ENCODE measurements at places on chromosomes 6 and 20.

- DNase-seq = peak; percentile 73
Observed at GRCh38 chr20:25076731-25077609, 5.0 kb downstream of the VSX1 start.

DNA sequence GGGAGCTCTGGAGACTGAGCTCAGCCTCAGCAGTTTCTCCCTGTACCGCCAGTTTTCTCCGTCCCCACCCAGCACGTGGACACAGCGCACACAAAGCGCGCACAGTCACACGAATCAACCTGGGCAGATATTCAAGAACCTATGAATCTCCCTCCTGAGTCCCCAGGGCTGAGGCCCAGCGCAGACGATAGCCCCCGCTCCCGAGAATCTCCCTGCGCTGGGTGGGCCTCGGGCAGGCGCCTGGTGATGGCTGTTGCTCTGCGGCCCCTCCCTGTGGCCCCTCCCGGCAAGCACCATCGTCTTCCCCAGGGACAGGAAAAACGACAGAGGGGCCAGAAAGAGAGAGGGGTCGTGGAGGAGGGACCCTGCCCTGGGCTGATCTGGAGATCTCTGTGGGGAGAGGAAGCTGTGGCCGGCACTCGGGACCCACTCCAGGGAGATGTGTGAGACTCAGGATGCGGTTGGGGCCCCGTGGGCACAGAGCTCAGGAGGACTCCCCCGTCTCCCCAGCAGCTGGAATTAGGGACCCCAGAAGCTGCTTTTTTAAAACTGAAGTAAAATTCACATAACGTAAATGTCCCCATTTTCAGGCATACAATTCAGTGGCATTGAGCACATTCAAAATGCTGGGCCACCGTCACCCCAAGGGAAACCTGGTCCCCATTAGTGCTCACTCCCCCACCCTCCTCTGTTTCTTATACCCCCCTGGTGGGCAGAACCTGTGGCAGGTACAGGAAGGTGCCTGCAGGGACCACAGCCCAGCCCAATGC is 330.8 kb downstream of the TAF4 start:
- no peak for DNase-seq

DNA sequence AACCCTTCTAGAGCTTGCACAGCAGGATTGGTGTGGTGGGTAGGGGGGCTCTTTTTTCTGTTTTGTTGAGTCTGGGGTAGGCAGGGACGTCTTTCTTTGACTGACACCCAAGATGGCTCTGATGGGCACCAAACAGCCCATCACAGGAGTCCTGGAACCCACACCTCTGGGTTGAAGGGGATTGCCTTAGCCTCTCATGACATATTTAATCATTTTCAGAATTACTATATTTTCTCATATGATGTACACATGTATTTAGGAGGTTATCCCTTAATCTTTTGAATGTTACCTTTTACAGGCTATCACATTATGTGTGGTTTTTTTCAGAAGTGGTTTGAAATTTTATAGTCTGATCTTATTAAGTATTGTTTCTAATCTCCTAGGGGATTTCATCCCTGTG is 64.6 kb downstream of the RPP40 start:
- no peak for DNase-seq

- DNase-seq = no peak
Observed at GRCh38 chr6:139540276-139540675, 165.8 kb upstream of the CITED2 start.

DNA sequence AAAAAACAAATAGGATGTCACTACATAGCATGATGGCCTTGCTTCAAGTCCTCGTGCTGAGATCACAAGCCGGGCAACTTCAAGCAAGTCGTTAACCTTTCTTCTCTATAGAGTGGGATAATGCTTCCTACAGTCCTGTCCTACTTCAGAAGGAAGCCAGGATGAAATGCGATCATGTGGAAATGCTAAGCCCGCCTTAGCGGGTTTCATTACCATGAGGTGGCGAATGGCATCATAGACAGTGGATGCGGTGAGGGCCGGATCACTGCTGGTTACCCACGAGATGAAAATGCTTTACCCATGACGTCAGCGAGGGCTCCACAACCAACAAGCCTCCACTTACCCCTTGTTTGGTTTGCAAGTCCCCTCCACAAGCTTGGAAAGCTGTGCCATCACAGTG is 206.4 kb downstream of the TBXT start:
- no peak for DNase-seq

DNA sequence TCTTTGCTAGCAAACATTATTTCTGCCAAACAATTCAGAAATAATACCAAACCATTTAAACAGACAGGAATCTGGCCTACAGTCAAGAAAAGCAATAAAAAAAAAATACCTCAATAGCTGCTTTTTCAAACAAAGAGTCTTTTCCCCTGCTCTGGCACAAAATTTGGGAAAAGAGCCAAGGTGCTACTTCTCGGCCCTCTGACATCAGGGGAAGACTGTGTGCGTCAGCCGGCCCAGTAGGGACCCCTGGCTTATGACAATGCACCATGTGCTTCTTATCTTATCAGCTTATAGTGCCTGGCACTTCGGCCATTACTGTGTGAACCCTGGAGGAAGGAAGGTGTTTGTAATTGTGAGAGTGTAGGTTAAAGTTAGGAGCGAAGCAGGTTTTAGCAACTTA is 89.4 kb downstream of the PDE10A start:
- DNase-seq = no peak

DNA sequence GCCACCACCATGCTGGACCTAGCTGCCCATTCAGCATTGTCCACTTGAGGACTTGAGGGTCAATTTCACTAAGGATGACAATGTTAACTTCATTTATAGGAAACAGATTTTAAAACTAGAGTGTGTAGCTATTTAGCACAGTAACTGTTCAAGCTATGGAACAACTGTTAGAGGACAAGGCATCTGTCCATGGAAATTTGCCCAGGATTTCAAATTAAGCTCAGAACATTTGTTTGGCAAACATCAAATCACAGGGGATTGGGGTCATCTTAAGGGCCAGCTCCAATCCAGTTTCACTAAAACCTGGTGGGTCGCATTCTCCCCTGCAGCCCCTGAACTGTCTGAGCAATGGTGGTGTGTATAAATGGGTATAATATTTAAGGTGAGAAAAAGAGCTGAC is 35.1 kb downstream of the PM20D2 start:
- DNase-seq = no peak

DNA sequence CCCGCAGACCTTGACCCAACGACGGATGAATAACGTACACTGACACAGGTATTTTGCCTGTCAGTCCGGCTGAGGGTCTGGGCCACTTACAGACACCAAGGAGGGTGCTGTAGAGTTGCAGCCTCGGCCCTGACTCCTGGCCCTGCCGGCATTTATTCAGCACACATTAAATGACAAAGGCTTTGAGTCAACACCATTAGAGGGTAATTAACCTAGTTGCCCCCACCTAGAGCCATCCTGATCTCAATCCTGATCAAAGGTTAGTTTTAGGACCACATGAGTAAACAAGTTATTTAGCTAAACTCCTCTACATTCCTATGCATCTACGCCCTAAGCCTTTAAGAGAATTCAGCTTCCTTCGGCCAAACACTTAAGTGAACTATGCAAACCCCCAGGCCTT is 11.9 kb upstream of the PM20D2 start:
- no peak for DNase-seq

GRCh38 chr6:2820415-2820814 is 21.2 kb downstream of the SERPINB1 start:
- no peak for DNase-seq

DNA sequence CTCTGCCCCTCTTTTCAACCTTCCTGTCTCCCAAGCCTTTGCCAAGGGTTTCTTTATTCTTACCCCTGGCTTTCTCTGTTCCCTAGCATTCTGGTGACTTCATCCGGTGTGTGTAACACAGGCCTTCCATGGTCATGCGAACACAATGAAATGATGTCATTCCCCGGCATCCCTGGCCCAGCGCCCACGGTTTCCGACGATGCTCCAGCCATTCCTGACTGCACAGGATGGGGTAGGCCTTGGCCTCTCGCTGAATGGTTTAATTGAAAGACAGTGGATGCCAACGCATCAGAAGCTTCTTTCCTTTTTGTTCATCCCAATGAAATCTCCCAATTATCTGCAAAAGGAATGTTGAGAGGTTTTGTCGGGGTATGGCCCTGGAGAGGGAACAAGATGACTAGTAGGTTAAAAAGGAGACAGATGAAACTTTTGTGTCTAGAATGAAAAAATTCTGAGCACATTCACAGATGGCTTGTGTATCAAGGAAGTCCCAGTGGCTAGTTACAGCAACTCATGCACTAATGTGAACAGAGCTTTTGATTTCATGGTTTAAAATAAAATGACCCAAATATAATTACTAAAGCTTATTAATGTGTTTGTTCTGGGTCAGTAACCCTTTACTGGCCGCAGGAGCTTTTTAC is 655.0 kb downstream of the QKI start:
- peak; percentile 35 for DNase-seq

GRCh38 chr6:63440057-63440456 is 120.3 kb upstream of the LGSN start:
- DNase-seq = peak; percentile 65

GRCh38 chr6:40992746-40993145 is 46.3 kb downstream of the UNC5CL start:
- DNase-seq = no peak

- no peak for DNase-seq
Observed at GRCh38 chr20:10079964-10080363, 45.2 kb downstream of the ANKEF1 start.

- no peak for DNase-seq
Observed at GRCh38 chr6:138909975-138910374, 78.1 kb downstream of the REPS1 start.

DNA sequence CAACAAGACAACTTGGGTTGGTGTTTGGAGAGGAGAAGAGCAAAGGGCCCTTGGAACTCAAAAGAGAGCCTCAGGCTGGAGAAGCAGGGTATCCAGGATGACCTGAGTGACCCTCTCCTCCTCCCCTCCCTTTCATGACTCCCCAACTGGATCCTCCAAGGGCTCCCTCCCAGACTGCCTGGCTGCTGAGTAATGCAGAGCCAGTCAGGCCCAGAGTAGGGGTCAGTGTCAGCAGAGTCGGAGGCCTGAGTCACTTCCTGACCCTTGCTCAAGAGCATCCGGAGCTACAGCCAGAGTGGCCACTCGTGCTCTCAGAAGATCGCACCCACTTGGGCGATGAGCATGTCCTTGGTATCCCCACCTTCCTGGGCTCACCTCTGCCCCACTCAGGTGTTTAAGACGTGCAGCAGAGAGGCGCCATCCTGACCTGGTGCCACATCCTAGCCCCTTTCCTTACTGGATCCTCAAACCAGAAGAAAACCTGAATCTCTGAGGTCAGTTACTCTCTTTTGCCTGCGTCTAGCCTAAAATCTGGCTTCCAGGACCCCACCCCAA is 2.8 kb upstream of the MAPK13 start:
- no peak for DNase-seq

DNA sequence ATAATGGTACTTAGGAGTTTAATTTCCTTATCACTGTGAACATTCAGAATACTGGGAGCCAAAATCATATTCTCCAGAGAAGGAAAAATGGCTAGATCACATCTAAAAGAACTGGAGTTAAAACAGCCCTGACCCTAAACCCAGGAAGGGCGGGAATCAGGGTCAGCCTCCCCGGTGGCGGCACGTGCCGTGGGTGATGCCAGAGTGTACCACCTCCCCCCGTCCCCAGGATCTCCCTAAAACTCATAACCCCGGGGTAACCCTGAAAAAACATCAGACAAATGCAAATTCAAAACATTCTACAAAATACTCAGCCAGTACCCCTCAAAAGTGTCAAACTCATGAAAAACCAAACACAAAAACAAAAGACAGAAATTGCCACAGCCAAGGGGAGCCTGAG is 148.3 kb downstream of the DLL1 start:
- no peak for DNase-seq

GRCh38 chr6:12149944-12150510 is 137.9 kb downstream of the HIVEP1 start:
- no peak for DNase-seq

DNA sequence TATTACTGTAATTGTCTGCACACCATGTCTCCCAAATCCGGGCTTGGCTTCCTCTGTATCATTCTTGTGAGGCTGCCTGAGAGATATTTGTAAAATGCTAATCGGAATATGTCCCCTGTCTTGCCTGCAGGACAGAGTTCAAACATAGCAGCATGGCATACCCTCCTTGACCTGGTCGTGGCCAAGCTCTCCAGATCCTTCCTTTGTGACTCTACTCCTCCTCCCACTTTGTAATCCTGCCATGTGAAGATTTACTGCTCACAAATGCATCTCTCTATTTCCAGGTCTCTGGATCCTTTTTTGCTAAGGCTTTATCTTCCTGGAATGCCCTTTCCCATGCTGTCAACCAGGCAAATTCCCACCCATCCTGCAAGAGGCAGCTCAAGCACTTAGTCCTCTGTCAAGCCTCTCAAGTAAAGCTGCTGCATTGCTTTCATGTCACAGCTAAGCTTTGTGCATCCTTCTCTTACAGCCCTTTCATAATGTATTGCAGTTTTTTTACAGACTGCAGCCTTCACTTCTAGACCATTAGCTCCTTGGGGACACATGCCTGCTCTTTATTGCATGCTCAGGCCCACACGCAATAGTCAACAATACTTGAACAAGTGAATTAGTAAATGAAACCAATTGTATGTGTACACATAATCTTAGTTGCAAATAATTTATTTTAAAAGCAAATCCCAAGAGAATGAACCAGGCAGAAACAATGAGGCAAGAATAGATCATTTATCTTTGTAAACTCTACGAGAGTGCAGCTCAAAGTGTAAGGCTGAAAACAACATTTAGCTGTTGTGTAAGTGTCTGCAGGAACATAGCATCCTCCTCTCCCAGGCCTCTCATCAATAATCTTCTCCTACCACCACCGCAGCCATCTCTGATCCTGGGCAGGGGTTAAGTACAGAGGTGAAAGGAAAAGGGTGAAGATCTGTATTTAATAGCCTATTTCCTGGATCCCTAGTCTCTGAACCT is 45.8 kb downstream of the HIVEP2 start:
- no peak for DNase-seq

- DNase-seq = no peak
Observed at GRCh38 chr6:40906759-40907158, 132.3 kb downstream of the UNC5CL start.

- no peak for DNase-seq
Observed at GRCh38 chr6:129276986-129277385, 394.0 kb downstream of the LAMA2 start.

DNA sequence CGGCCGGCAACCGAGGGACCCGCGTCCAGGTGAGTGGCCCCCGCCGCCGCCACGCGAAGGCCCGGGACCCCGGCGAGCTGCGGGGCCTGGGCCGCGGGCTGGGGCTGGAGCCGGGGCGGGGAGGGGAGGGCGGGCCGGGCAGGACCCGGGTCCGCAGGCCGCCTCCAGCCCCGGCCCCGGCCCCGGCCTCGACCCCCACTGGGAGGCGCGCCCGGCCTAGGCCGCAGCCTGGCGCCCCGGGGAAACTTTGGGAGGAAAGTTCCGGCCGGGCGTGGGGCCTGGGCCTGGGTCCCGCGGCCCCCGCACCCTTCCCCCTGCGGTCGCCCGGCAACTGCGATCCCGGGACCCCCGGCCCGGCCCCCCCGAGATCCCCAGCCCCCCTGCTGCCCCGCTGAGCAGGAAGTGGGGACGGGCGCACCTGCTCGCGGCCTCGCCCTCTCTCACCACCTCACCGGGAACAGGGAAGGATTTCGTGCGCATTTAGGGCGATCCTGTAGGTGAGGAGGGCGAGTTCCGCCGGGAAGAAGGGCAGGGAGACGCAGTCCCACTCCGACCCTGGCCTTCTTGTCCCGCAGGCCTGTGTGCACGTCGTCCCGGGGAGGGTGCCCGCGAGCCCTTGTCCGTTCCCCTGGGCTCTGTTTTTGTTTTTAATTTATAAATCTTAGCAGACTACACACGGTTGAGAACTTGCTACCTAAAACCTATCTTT is 402 bp downstream of the OSBPL2 start:
- DNase-seq = peak; percentile 74
